ENCODE measurements at places on chromosomes 4 and X. TPM values are rescaled to one million over a fixed set of nuclear protein-coding genes. Genes with fewer than 3 reads are reported as not detected.

Gene TSPAN7
- not detected for total RNA-seq

Gene GPR119
- total RNA-seq: not detected

Gene C4orf51
- not detected for total RNA-seq

Gene TEX13C
- total RNA-seq: not detected

Gene OTUD6A
- not detected for total RNA-seq

Gene NPY5R
- not detected for total RNA-seq

Gene SPANXN1
- not detected for total RNA-seq

Gene OPHN1
- total RNA-seq: 17.7 TPM

Gene MAGIX
- 13.6 TPM for total RNA-seq

- no peak for DNase-seq
These were observed 512.2 kb downstream of the FSTL5 start for GRCh38 chr4:161651586-161651985.

DNA sequence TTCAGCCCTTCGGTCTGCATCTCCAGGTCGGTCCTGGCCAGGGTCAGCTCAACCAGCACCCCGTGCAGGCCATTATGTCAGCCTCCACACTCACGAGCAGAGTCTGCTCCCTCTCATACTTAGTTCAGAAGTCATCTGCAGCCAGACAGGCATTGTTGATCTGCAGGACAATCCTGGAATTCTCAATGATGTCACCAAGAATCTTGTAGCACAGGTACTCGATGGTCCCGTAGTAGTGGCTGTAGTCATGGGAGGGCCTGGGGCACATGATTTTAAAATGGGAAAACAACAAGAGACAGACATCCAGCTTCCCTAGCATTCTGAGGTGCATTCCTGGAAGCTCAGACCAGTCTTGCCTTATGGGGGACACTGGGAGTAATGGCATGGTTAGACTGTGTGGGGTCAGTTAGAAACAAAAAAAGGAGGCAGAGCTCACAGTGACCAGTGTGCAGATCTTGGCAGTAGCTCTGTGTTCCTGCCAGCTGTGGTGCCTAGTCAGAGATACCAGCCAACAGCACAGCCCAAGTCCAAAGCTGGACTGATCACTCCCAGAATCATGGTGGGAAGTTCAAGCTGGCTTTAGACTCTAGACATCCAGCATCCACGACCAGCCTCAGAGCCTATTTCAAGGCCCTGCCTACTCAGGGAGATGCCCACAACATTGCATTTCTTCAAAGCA is 31.9 kb downstream of the LRIT3 start:
- DNase-seq: no peak

- DNase-seq: no peak
These were observed 168.6 kb upstream of the PGRMC2 start for GRCh38 chr4:128456171-128456570.

DNA sequence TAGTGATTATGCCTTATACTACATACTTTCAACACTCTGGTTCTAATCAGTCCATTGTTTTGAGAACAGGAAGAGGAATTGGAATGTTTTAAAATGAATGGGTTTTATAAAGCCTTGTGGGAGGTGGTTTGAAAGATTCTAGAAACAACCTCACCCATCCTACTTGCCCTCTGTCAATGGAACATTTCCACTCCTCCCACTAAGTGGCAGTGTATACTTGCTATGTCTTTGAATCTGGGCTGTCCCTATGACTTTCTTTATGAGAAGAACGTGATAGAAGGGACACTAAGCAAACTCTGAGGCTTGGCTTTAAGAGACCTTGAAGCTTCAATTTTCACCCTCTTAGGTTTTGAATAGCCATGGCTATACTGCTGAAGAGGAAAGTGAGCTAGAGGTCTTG is 611.2 kb downstream of the PPP4R3C start:
- DNase-seq: peak; percentile 8

GRCh38 chrX:11766487-11766886 is 8.4 kb downstream of the MSL3 start:
- DNase-seq: no peak

- no peak for DNase-seq
These were observed 140.4 kb downstream of the SLC10A7 start for GRCh38 chr4:146381263-146381872.

DNA sequence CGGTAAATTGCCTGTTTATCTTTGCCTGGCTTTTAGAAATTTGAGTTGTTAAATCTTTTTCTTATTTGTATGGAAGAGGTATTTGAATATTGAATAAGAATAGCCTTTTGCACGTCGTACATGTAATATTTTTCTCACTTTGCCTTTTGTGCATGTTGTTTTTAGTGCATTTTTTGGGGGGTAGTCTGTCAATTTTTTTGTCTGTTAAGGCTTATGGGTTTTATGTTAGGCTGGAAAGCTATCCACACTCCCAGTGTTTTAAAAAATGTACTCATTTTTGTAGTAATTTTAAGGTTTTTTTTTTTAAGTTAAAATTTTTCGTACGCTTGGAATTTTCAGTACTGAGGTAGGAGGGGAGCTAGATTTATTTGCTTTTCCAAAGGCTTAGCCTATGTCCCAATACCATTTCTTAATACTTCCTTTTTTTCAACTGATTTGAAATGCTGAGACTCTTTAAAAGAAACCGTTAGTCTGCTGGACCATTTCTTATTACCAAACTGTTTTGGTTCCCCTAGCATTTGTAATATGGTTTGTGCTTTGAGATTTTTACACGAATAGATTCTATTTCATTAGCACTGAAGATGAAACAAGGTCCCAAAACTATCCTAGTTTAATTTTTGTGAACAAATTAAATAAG is 1.3 kb downstream of the HERC5 start:
- no peak for DNase-seq

DNA sequence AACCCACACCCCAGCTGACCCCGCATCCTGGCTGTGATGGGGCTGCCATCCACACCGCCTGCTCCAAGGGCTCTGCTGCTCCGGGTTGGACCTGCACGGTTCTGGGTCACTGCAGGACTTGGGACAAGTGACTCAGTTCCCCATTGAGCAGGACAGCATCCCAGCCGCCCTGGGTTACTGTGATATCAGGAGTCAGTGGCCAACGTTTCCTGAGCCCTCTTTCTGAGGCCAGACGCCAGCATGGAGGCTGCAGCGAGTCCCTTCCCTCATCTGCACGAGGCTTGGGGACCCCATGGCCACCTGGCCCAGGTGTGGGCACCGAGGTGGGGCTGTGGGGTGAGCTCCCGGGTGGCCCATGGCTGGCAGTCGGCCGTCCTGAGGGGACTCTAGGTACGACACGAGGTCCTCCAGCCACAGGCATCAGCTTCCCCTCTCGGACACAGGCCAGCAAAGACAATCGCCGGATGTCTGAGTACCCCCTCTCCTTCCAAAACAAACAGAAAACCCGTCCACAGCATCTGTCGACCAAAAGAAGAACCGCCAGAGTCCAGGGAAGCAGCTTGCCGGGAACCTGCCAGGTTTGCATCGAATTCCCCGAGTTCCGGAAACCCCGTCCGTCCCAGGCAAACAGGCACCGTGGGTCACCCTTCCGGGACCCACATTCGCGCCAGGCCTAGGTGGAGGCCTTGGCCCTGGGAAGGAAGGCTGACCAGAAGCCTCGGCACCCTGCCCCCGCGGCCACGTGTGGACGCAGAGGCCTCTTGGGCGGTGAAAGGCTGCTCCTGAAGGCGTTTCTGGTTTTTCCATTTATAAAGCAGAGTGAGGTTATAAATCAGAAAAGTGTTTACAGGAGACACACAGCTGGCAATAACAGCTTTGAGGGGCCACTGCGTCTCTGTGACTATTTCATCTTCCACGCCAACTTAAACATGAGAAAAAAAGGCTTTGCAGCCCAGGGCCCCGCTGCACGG is 136.0 kb downstream of the FAM53A start:
- DNase-seq: no peak

DNA sequence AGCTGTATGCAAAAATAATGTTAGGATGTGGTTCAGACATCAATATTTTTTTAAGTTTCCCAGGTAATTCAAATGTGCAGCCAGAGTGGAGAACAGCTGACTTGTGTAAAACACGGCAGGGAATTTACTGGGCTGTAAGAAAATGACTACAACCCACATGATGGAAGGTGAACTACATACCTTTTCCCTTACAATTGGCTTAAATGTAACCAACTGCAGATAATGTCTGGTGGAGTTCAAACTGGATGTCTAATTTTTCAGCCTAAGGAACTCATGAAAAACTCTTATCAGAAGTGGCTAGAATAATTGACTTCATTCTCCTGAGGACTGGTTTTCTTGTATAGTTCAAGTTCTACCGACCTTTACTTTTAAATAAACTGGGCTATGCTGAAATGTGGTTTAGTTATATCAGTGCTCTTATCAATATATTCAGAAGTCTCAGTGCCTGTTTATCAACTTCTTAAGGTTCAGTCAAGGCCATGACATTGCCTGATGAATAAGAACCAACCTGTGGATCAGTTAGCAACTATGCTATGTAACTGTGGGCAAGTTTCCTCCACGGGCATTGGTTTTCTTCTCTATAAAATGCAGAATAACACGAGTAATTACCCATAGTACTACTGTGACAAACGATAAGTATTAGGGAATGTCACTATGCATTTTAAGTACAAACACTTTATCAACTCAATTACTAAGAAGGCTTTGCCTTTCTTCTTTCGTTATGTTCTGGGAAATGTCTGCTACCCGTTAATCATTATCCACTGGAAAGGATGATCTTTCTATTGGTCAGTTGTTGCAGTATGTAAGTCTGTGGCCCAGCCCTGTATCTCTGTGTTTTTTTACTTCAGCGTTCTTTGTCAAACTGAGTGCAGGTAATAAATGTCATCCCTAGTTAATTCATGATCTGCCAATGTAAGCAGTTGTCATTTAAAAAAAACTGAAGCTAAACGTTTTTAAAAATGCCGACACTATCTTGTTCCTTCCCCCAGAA is 181.6 kb downstream of the PCDH7 start:
- peak; percentile 42 for DNase-seq

DNA sequence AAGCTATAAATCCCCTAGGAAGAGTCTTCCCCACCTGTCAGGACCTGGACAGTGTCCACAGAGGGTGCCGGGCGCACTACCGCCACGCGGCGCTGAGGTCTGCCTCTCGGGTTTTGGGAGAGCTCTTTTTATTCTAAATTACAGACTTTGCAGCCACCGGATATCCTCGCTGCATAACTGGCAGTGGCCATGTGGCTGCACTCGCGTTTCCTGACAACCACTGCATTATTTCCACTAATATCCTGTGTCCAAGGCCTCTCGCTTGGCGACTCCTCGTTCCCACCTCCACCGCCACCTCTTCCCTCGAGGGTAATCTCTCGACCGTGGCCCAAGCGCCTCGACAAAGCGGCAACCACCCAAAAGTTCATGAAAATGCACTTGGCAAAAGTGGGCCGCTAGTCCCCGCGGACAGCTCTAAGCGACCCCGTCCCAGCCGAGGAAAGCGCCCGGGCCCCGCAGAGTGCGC is 512 bp upstream of the TMEM131L start:
- peak; percentile 71 for DNase-seq

DNA sequence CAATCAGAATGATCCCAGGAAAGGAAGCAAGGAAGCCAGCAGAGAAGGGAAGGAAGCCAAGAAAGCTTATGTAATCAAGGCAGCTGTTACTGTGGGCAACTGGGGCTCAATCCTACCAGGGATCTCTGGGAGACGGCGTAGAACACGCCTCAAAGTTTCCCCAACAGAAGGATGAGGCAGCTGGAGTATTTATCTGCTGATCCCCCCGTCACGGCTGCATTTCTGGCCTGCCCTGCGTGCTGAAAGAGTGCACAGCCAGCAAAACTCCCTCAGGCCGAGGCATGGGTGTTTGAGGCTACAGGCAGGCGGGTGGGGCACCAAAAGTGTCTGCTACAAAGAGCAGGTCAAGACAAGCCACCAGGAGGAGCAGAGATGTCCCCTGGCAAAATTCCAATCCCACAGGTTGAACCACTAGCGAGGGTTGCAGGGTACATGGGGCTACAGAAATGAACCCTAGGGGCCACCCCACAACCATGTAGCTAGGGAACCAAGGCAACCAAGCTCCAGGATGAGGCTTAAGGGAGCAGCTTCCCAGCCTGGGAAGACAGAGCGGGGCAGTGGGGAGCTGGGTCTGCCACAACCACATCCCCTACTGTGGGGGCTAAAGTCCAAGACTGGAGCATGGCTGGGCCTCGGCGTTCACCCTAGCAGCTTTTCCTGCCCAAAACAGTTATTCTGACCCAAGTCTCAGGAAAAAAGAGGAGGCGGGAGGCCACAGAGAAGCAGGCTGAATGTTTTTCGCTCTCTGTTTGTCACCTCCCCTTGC is 113.4 kb downstream of the BCOR start:
- no peak for DNase-seq

GRCh38 chrX:71177327-71177726 is 32.7 kb downstream of the NLGN3 start:
- no peak for DNase-seq

- no peak for DNase-seq
These were observed 28.5 kb upstream of the RTL3 start for GRCh38 chrX:78687586-78687985.

GRCh38 chr4:36551697-36552214 is 270.3 kb downstream of the DTHD1 start:
- DNase-seq: no peak

DNA sequence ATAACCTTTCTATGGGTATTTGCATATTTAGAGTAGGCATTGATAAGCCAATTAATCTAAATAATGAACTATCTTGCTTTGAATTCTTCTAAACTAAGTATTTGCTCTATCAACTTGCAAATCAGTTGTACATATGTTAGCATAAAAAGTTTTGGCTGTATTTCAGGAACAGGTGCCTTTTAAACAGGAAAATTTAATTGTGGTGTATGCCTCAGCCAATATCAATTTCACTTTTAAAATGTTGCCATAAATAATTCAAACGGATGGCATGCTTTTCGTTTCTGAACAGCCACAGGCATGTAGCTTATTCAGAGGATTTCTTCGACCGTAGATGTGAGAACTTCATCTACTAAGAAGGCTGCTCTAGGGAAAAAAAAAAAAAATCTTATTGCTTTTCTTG is 99.9 kb downstream of the DCLK2 start:
- no peak for DNase-seq

DNA sequence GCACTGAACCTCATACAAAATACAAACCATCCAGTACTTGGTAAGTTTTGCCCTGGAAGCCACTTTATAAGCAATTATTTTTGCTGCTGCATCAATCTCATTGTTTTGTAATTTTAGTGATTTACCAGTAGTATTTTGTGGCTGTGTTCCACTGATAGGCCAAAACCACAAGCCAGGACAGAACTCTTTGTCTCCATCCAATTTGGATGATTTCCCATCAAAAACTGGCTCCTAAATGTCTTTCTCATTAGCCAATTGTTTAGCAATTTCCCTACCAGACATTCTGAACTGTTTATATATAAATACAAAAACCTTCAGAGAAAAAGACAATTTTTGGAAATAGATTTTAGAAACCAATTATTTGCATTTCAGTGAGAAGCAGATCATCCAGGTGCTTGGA is 4.4 kb downstream of the GSPT2 start:
- DNase-seq: no peak

GRCh38 chrX:118108304-118108703 is 8.3 kb downstream of the KLHL13 start:
- no peak for DNase-seq
